ENCODE measurements at places on chromosomes 2 and 18. TPM values are rescaled to one million over a fixed set of nuclear protein-coding genes. Genes with fewer than 3 reads are reported as not detected.

Gene MATN3
- 0.91 TPM for total RNA-seq

Gene LIMS3
- 10.2 TPM for total RNA-seq

Gene SCLY
- total RNA-seq: 10.3 TPM

Gene SESTD1
- 15.6 TPM for total RNA-seq

Gene PLA2R1
- 3.7 TPM for total RNA-seq

Gene ATRAID
- 154 TPM for total RNA-seq

DNA sequence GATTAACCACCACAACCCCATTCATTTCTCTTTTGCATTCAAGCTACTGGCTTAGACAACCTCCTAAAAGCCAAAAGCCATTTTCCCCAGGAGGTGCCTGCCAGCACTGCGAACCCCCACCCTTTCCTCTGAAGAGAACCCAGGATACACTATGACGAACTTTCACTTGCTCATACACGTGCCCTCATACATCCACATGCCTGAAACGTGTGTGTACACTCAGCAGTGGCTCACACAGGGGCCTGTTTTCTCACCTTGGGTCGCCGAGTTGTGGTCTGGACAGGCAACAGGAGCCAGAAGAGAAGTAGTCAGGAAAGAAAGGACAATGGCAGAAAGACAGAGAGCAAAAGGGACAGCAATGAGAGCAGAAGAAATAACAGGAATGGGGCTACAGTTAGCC, 7.4 kb downstream of the DCTN1 start:
- H3K27ac ChIP-seq: no peak overlapping the region
- no peaks in the 10 kb centered on the region for H3K27me3 ChIP-seq
- H3K4me1 ChIP-seq: no peaks in the 10 kb centered on the region
- H3K36me3 ChIP-seq: no peaks in the 10 kb centered on the region
- DNase-seq: no peak

- H3K27ac ChIP-seq: no peak overlapping the region
- DNase-seq: no peak
- no peak overlapping the region for H3K4me3 ChIP-seq
- H3K36me3 ChIP-seq: no peaks in the 10 kb centered on the region
Measured at GRCh38 chr2:36097022-36097421, 258.6 kb upstream of the CRIM1 start.

- no peaks in the 10 kb centered on the region for H3K27me3 ChIP-seq
- no peaks in the 10 kb centered on the region for H3K4me1 ChIP-seq
- no peaks in the 10 kb centered on the region for H3K36me3 ChIP-seq
- H3K4me3 ChIP-seq: no peak overlapping the region
- no peak for DNase-seq
- no peak overlapping the region for H3K27ac ChIP-seq
Measured at GRCh38 chr18:78510636-78511035, 469.0 kb upstream of the SALL3 start.

GRCh38 chr2:207265869-207266268, 100.1 kb upstream of the KLF7 start:
- no peak overlapping the region for H3K27ac ChIP-seq
- no peaks in the 10 kb centered on the region for H3K4me1 ChIP-seq
- no peaks in the 10 kb centered on the region for H3K27me3 ChIP-seq
- no peak for DNase-seq
- H3K36me3 ChIP-seq: no peaks in the 10 kb centered on the region

DNA sequence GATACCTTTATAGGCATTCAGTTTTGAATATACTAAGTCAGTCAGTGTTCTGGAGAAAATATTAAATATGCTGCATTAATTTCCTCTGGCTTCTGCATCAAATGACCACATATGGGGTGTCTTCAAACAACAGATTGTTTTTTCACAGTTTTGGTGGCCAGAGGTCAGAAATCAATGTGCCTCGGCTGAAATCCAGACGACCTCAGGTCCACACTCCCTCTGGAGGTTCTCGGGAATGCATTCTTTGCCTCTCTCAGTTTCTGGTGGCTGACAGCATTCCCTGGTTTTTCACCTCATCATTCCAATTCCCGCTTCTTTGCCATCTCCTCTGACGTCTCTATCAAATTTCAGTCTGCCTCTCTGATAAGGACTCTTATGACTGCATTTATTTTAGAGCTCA, 142.3 kb downstream of the ZNF407 start:
- no peaks in the 10 kb centered on the region for H3K36me3 ChIP-seq
- no peaks in the 10 kb centered on the region for H3K27me3 ChIP-seq
- no peaks in the 10 kb centered on the region for H3K4me1 ChIP-seq
- DNase-seq: no peak
- H3K27ac ChIP-seq: no peak overlapping the region

GRCh38 chr2:241180495-241180894, 8.0 kb upstream of the ANO7 start:
- no peaks in the 10 kb centered on the region for H3K27me3 ChIP-seq
- no peak overlapping the region for H3K27ac ChIP-seq
- peaks cover 29% of the 10 kb centered on the region for H3K36me3 ChIP-seq
- no peak overlapping the region for H3K4me3 ChIP-seq

- no peak for DNase-seq
- no peaks in the 10 kb centered on the region for H3K36me3 ChIP-seq
- no peaks in the 10 kb centered on the region for H3K4me1 ChIP-seq
- H3K27ac ChIP-seq: no peak overlapping the region
- no peaks in the 10 kb centered on the region for H3K27me3 ChIP-seq
Measured at GRCh38 chr2:193583638-193584400, 1389.1 kb upstream of the TMEFF2 start.

- no peaks in the 10 kb centered on the region for H3K36me3 ChIP-seq
- H3K4me1 ChIP-seq: no peaks in the 10 kb centered on the region
- DNase-seq: no peak
- no peak overlapping the region for H3K4me3 ChIP-seq
Measured at GRCh38 chr18:11902522-11903292, 5.4 kb downstream of the MPPE1 start.

DNA sequence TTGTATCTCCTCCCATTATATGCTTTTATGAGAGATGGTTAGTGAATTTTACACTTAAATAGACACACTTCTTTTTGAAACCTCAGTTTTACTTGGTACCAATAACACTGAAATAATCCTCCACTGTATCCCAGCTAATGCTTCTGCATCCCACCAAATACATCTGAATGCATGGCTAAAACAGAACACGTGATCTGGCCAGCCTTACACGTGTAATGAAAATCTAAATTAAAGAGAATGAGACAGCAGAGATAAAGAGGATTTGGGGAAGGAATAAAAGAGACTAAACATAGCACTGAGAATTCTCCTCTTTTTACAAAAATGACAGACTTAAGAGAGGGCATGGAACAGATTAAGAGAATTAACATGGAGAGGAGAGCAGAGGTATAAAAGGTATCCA, 612.2 kb downstream of the NRXN1 start:
- no peaks in the 10 kb centered on the region for H3K36me3 ChIP-seq
- H3K4me3 ChIP-seq: no peak overlapping the region
- H3K27ac ChIP-seq: no peak overlapping the region
- no peaks in the 10 kb centered on the region for H3K27me3 ChIP-seq
- H3K4me1 ChIP-seq: no peaks in the 10 kb centered on the region

- H3K27ac ChIP-seq: no peak overlapping the region
- no peaks in the 10 kb centered on the region for H3K36me3 ChIP-seq
- H3K4me1 ChIP-seq: no peaks in the 10 kb centered on the region
- no peaks in the 10 kb centered on the region for H3K27me3 ChIP-seq
- no peak overlapping the region for H3K4me3 ChIP-seq
Measured at GRCh38 chr2:233690444-233690843, 2.2 kb upstream of the UGT1A6 start.

GRCh38 chr2:12277241-12278034, 439.3 kb upstream of the TRIB2 start:
- no peaks in the 10 kb centered on the region for H3K36me3 ChIP-seq
- peak overlapping the region; percentile 13 for H3K27ac ChIP-seq
- DNase-seq: no peak
- no peaks in the 10 kb centered on the region for H3K27me3 ChIP-seq
- no peak overlapping the region for H3K4me3 ChIP-seq
- peaks cover 10% of the 10 kb centered on the region for H3K4me1 ChIP-seq

GRCh38 chr2:27171351-27171848, 22.6 kb downstream of the TCF23 start:
- no peak overlapping the region for H3K4me3 ChIP-seq
- no peak overlapping the region for H3K27ac ChIP-seq
- DNase-seq: no peak
- H3K27me3 ChIP-seq: no peaks in the 10 kb centered on the region
- no peaks in the 10 kb centered on the region for H3K36me3 ChIP-seq

DNA sequence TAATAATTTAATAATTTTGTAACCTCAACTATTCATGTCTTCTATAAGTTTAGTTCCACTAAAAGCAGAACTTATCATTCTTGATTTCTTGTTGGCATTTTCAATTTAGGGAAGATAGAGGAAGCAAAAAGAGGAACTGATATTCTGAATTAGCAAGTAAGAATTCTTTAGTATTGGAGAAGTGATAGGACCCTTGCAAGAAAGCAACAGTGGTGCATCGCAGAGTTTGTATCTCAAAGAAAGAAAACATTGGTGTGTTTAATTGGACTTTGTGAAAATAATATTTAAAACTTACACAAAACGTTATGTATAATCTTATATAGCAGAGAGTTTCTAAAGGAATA, 36.5 kb upstream of the TNFRSF11A start:
- no peak overlapping the region for H3K4me3 ChIP-seq
- H3K4me1 ChIP-seq: no peaks in the 10 kb centered on the region
- no peak for DNase-seq
- no peak overlapping the region for H3K27ac ChIP-seq

DNA sequence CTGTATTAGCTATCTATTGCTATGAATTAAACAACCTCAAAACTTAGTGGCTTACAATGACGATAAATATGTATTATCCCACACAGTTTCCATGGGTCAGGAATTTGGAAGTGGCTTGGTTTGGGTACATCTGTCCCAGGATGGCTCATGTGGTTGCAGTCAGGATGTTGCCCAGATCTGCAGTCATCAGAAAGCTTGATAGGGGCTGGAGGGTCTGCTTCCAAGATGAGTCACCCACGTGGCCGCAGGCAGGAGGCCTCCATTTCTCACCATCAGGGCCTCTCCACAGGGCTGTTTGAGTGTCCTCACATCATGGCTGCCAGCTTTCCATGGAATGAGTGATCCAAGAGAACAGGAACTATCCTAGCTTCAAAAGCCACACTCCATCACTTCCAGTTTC, 46.4 kb downstream of the CHRNA1 start:
- H3K27me3 ChIP-seq: no peaks in the 10 kb centered on the region
- DNase-seq: no peak
- no peaks in the 10 kb centered on the region for H3K36me3 ChIP-seq

DNA sequence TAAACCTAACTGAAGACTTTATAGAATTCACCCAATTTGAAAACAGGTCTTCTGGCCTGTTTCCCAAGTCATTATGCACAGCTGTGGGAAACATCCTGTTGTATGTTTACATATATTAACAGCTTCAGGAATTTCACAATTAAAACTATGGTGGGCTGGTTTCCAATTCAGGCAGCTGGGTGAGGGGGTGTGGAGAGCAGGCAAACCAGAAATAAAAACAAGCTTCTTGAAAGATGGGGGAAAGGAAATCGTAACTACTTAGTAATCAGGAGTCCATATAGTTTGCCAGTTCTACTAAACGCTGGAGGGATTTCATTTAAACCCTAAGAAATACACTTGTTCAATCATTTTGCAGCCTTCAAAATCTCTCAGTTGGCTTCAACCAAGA, 22.8 kb downstream of the ATP8B1 start:
- H3K27me3 ChIP-seq: no peaks in the 10 kb centered on the region
- H3K4me3 ChIP-seq: no peak overlapping the region
- no peaks in the 10 kb centered on the region for H3K36me3 ChIP-seq
- DNase-seq: no peak
- H3K4me1 ChIP-seq: peaks cover 55% of the 10 kb centered on the region

GRCh38 chr18:47215554-47216138, 35.8 kb downstream of the SKOR2 start:
- H3K36me3 ChIP-seq: no peaks in the 10 kb centered on the region
- DNase-seq: peak; percentile 19
- H3K27me3 ChIP-seq: peaks cover 35% of the 10 kb centered on the region
- H3K4me1 ChIP-seq: no peaks in the 10 kb centered on the region
- H3K4me3 ChIP-seq: no peak overlapping the region

DNA sequence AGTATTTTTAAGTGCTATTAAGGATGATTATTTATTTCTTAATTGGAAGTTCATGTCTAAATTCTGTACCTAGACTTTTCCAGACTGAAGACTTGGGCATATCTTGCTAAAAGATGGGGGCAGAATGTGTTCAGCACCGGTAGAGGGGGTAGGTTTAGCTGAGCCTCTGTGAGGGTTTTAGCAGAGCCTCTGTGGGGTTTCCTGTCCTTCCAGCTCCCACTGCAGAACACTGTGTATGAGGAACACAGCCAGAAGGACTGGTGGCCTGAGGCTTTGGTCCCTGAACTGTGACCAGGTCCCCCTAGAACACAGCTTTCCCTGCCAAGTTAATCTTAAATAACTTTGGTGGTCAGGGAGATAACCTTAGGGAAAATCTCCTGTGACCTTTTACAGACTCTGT, 123.4 kb upstream of the EPC2 start:
- no peak overlapping the region for H3K4me3 ChIP-seq
- H3K36me3 ChIP-seq: no peaks in the 10 kb centered on the region
- no peak for DNase-seq
- H3K4me1 ChIP-seq: no peaks in the 10 kb centered on the region

GRCh38 chr18:35415511-35416073, 38.5 kb upstream of the ZNF396 start:
- H3K27me3 ChIP-seq: no peaks in the 10 kb centered on the region
- peaks cover 10% of the 10 kb centered on the region for H3K4me1 ChIP-seq
- no peak for DNase-seq
- H3K4me3 ChIP-seq: no peak overlapping the region

DNA sequence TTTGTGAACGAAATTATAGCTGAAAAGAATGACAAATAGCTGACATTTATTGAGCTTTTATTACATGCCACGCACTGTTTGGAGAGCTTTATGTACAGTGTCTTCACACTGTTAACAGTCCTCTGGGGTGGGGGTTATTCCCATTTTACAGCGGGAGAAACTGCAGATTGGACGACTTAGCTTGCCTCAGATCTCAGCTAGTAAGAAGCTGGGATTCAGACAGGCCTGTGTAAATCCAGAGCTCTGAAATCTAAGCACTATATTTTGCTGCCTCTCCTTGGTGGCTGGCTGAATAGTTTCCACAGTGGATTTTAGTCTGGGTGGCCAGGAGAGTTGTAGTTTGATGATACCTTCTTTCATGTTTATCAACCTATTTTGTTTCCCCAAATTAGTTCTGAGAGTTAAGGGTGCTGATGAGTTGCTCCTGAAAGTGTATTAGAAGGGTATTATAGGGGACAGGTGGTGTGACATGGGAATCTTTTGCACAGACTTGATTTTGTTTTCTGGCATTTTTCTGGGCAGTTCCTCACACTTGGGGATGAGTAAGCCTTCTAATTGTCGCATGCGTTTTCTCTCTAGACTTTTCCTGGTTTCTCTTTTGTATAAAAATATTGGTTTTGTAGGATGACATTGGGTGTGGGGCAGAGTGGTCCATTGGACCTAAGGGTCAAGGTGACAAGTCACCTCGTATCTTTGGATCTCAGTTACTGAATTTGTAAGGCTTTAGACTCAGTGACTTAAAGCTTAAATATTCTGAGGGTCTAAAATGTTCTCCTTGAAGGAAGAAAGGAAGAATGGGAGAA, 1.5 kb downstream of the ACSL3 start:
- peaks cover 29% of the 10 kb centered on the region for H3K4me1 ChIP-seq
- H3K36me3 ChIP-seq: no peaks in the 10 kb centered on the region
- DNase-seq: no peak
- no peak overlapping the region for H3K4me3 ChIP-seq

All from adrenal gland (tissue), 19 donors.